Glutamatergic neuron (in vitro differentiated cells): ENCODE measurements at places on chromosomes 4 and X.

GRCh38 chr4:11348449-11349088, 80.1 kb downstream of the HS3ST1 start:
- DNase-seq: no peak

- no peak for DNase-seq
Measured at GRCh38 chr4:141356963-141357335, 136.3 kb downstream of the ZNF330 start.

GRCh38 chr4:16142598-16143310, 58.9 kb upstream of the PROM1 start:
- DNase-seq: no peak

DNA sequence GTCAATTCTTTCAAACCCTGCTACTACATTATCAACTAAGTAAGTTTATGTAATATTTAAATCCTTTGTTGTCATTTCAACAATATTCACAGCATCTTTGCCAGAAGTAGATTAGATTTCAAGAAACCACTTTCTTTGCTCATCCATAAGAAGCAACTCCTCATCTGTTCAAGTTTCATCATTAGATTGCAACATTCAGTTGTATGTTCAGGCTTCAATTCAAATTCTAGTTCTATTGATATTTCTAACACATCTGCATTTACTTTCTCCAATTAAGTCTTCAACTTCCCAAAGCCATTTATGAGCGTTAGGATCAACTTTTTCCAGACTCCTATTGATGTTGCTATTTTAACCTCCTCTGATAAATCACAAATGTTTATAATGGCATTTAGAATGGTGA, 66.1 kb downstream of the BMP3 start:
- DNase-seq: no peak
